ENCODE measurements at places on chromosomes 16 and 17.

- no peak for DNase-seq
Observed at GRCh38 chr17:60292697-60293096, 99.2 kb downstream of the USP32 start.

DNA sequence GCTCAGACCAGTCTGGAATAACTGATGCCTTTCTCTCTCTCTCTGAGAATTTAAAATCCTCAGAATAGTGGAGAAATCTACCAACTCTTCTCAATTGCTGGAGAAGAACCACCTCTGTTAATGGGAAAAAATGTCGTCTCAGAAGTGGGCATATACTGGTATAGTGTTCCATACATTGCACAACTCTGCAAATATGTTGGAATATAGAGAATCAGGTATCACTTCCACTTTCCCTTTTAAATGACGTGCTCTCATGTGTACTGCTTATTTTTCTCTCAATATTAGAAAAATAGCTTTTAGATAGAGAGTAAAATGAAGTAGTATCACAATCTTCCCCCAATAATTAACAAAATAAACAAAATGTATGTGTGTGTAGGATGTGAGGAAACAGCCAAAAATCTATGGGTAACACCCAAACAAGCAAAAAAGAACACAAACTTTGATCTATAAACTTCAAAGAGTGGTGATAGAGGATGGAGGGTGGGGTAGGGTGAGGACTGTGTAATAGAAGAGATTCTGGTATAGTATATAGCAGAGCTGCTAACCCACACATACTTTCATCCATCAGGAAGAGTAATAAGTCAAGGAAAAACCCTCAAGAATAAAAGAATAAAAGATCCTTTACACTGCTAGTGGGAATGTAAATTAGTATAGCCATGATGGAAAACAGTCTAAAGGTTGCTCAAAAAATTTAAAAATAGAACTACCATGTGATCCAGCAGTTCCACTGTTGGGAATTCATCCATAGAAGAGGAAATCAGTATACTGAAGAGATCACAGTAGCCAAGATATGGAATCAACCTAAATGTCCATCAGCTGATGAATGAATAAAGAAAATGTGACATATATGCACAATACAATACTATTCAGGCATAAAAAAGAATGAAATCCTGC lies 46.9 kb downstream of the NFATC3 start:
- DNase-seq = peak; percentile 74

DNA sequence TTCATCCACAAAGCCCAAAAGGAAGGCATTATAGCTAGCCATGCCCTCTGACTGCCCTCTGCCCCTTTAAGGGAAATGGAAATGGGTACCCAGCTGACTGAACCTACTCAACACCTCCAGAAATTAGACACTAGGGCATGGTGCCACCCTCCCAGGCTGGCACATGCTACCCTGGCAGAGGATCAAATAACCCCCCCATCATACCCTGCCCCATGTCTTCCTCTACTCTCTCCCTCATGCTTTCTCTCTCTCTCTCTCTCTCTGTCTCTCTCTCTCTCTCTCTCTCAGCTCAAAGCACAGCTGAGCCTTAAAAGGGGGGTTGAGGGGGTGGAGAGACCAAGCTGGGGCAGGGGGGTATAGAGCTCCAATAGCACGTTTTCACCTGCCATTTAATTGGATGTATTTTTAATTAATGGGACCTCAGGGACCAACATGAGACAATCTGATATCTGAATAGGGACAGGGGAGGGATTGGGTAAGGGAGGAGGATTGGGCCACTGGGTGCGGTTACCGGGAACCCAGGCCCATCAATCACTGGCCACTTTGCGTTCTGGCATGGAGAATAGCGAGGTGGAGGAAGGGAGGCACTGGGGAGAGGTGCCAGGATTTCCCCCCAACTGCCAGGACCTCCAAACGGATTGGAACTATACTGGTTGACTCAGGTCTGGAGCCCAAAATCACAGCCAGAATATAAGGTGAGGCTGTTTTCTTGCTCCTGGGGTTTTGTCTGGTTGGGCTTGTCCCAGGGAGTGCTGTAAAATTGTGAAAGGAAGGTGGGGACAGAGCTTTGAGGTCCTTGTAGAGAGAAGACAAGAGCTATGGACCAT lies 57.8 kb downstream of the NEUROD2 start:
- no peak for DNase-seq

- DNase-seq = no peak
Observed at GRCh38 chr17:859824-860195, 77.7 kb downstream of the MRM3 start.

GRCh38 chr17:40530531-40530994 lies 29.1 kb upstream of the TNS4 start:
- DNase-seq = no peak

- DNase-seq = peak; percentile 64
Observed at GRCh38 chr16:23520500-23520899, 10.2 kb upstream of the GGA2 start.

- peak; percentile 61 for DNase-seq
Observed at GRCh38 chr16:69013991-69014390, 91.5 kb upstream of the HAS3 start.

DNA sequence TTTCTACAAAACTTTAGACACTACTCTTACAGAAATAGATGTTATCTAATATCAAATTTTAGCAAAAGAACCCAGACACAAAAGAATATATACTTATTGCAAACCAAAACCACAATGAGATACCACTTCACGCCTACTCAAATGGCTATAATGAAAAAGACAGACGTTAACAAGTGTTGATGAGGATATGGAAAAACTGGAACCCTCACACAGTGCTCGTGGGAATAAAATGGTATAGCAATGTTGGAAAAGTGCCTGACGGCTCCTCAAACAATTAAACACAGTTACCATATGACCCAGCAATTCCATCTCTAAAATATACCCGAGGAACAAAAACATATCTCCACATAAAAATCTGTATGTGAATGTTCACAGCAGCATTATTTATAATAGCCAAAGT lies 27.1 kb downstream of the USP31 start:
- DNase-seq = no peak

GRCh38 chr17:31291820-31292219 lies 5.2 kb downstream of the OMG start:
- no peak for DNase-seq

DNA sequence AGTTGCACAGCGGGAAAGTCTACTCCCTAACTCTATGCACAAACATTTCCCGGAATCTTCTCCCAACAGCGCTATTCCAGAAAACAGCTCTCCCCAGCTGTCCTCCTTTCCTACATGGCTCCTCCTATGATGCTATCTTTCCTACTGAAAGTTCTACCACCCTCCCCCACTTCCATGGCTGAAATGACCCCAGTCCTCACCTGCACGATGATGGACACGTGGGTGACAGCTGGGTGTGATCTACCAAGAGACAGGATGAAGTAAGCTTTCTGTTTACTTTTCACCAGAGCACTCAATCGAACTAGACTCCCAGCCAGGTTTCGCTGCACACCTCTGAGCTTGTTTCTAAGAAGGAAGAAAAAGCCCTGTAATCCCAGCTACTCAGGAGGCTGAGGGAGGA lies 10.7 kb downstream of the CTC1 start:
- no peak for DNase-seq

- DNase-seq = peak; percentile 52
Observed at GRCh38 chr16:1723450-1724147, 17.6 kb downstream of the MAPK8IP3 start.

DNA sequence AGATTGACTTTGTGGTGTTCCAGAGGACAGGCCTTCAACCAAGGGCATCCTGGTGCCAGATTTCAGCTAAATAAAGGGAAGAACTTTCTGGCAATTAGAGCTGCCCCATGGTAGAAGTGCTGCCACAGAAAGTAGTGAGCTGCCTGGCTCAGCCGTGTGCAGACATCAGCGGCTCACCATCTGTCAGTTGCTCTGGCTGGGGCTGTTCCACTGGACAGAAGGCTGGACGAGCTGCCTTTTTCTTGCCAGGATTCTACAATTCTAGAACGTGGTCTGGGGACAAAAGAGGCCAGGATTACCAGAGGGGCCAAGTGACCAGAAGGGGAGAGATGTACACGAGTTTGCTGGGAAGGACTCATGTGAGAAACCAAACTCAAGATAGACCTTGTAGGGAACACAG lies 107.0 kb upstream of the RPL38 start:
- no peak for DNase-seq

GRCh38 chr17:77349976-77350830 lies 209.4 kb downstream of the SEC14L1 start:
- peak; percentile 30 for DNase-seq
